ENCODE measurements at places on chromosomes 12 and 14.

DNA sequence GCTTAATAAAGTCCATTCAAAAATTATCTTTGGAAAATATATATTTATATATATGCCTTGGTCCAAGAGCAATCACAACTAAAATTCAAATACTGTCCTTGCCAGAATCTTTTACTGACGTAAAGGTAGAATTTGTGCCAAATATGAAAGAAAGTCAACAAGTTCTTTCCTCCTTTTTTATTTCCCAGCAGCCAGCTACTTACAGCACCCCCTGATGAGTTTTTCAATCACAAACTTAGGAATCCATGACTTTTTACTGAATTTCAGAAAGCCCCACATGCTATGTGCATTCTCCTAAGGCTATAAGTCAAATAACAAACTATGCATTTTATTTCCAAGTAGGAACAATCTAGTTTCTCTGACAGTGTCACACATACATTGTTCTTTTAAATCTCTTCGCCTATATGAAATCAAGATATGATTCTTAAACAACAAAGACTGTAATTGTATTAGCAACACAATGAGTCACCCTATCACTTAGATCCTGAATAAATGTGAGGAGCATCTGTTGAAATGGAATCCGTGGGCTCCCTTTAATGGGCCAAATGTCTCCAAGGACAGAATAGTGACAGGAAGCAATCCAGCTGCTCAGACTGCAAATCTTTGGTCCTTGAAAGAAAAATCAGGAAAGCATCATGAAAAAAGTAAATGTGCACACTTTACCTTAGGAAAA lies 271.4 kb downstream of the DUSP6 start:
- no peak for DNase-seq

- no peak for DNase-seq
Measured at GRCh38 chr12:49887536-49888401, 15.9 kb downstream of the FAIM2 start.

- DNase-seq, result no peak
Measured at GRCh38 chr12:88179436-88180014, 37.4 kb downstream of the TMTC3 start.

GRCh38 chr14:43898687-43899086 lies 608.4 kb downstream of the FSCB start:
- no peak for DNase-seq

DNA sequence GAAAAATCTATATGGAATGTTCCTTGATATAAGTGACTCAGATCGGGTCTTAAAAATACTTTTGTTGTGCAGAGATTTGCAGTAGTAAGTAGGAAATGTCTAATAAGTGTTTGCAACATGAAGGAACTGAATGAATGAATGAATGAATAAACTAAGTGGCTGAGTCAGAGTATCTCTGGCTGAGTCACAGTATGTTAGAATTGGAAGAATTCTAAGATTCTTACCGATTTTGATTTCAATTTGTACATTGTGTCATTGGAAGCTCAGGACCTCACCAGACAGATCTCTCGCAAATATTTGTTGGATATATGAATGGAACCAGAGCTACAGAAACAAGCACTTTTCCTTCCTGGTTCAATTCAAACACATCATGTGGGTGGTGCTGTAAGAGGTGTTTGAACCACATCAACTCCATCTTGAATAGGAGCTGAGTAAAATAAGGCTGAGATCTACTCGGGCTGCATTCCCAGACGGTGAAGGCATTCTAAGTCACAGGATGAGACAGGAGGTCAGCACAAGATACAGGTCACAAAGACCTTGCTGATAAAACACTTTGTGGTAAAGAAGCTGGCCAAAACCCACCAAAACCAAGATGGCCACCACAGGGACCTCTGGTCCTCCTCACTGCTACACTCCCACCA lies 123.9 kb upstream of the FOXN3 start:
- DNase-seq, result peak; percentile 93

GRCh38 chr14:105077649-105077995 lies 12.4 kb upstream of the GPR132 start:
- DNase-seq, result no peak

All from fibroblast of skin of back (primary cell).